ENCODE measurements at places on chromosomes 2 and 18.

DNA sequence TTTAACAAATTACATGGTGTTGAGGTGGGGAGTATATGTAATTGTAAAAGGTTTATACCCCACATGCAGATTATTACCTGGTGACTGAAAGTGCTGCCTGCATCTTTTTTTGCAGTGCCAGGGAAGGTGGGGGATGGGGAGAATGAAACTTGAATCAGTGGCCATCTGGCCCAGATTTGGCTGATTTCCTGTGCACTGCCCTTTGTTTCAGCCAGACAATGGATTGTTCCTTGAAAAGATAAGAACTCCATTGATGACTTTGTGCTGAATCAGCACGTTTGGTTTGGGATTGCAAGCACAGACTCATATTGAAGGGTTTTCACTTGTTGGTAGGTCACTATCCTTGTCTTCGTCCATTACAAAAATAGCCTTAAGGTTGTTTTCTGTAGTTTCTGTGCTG, 20.9 kb downstream of the GREB1L start:
- DNase-seq = no peak

DNA sequence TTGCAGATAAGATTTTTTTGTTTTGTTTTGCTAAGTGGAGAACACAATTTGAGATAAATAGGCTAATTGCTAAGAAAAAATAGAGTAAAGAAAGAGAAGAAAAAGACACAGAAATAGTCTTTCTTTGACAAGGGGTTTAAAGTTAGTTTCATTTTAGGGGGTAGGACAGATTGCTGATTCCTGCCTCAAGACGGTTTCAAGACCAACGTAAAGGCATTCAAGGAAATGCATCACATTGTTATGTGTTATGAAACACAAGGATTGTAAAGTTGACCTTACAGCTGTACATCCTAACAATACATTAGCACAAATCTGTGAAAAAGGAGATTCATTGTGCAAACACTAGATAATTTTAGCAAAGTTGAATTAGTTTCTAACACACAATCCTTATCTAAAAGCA, 22.7 kb upstream of the ETAA1 start:
- no peak for DNase-seq

DNA sequence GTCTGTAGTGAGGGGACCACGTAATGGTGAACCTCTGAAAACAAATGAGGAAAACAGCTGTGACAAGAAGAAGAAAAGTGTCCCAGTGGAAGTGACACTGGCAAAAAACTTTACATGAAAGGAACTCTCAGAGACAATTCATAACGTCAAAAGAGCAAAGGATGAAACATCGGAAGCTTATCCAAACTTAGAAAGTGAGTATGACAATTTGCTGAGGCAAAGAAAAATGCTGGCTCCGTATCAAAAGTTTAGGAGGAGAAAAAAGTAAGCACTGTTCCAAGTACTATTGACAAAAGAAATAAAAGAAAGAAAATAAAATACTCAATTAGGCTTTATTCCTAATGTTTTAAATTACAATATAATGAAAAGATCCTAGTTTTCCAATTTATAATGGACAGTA, 91.3 kb downstream of the NOL10 start:
- DNase-seq = no peak

DNA sequence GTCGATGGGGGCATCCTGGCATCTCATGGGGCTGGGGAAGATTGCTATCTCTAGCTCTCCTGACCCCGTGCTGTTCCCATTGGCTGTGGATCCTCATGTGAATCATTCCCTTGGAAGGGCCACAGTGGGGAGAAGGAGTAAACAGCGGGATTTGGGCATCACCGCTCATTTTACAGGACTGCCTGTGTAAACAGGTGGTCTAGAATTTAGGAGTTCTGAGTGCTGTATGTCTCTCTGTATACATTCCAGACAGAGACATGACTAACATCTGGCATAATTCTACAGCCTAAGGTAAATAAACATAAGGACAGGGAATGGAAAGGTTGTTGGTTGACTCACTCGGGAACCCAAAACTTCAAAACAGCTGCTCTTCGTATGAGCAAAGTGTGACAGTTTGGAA, 92.7 kb downstream of the COPS8 start:
- DNase-seq = no peak

GRCh38 chr2:96138179-96139145, at the start of gene ASTL:
Gene ASTL (minus strand): TSS chr2:96138502. CDS start chr2:96138436, 66 bp downstream.
- DNase-seq = peak; percentile 38

- no peak for DNase-seq
Observed at GRCh38 chr2:190938771-190939335, 58.2 kb downstream of the GLS start.

DNA sequence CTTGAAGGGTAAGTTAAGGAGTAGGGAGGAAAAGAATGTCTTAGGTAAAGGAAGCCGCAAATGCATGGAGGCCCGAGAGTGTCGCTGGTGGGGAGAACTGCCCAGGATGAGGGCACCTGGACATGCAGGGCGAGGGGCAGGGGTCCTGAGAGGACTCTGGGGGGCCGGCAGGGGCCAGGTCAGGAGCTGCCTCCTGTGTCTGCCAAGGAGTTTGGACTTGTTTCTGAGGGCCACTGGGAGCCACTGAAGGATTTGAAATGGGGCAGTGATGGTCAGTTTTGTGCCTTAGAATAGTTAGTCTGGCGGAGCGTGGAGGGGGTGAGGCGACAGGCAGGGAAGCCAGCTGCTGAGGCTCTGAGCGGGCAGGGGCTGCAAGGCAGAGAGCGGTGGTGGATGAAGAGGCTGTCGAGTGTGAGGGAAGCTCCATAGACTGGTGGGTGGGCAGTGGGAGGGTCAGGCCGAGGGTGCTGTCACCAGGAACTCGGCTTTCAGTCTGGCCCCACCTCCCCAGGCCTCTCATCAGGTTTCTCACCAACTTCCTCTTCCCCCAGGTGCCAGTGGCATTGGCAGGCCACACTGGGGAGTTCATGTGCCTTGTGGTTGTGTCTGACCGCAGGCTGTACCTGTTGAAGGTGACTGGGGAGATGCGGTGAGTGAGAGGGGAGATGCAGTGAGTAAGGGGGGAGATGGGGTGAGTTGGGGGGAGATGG, 14.7 kb upstream of the SLC4A3 start:
- DNase-seq = no peak

DNA sequence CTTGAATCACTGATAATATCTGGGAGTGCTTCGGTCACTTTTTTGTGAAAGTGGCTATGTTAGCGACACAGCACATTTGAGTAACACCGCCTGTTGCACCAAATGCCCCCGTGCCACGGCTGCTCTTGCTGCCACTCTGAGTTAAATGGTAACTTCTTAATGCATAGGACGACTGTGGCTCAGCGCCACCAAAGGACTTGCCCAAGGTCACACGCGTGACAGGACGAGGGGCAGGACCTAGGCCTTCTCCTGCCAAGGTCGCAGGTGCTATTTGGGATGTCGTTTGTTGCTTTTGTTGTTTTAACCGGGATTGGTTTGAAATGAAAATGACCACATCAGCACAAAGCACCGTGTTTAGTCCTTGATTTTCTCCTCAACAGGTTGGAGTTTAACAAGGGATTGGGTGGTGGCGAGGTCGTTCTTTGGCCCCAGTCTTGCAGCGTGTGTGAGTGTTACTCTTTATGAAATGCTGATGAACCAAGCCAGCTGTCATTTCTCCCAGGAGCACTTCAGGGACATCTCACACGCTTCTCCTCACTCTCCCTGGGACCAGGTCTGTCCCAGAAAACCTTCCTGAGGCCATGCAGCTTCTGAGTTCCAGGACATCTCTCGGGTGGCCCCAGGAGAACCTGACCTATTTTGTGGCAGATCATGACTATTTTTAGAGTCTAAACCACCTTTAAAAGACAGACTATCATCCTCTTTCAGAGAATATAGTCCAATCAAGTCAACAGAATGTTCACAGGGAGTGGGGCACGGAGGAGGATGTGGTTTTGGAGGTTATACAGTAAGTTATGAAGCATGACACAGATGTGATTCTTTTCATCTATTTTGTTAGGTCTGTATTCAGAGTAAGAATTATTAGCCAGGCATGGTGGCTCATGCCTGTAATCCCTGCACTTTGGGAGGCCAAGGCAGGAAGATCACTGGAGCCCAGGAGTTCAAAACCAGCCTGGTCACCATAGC, 49.9 kb downstream of the MTCL1 start:
- no peak for DNase-seq

DNA sequence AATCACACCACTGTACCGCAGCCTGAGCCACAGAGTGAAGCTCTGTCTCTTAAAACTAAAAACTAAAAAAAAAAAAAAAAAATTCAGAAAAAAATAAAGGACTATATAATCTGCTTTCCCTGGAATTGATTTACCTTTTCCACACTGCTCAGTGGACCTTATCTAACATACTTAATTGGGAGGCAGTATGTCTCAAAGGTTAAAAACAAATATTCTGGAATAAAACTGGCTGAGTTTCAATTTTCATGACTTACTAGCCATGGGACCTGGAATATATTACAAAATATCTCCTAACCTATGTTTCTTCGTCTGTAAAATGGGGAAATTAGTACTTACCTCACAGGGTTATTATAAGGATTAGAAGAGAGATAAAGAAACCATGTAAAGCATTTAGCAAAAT, 11.8 kb downstream of the NCKAP1 start:
- DNase-seq = no peak

DNA sequence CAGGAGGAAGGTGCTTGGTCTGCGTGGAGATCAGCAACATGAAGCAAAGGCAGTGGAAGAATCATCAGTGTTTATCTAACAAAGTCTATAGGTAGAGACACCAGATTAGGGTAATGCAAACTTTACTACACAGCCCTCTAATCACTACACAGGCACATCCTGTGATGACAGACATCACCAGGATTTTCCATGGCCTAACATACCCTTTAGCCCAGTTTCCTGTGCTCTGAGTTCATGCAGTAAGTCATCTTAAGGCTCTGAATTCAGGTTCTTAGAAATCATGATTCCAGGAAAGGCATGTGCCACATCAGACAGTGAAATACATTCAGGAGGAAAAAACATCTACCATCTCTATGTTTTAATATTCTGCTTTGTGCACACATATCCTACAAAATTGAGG, 708.5 kb upstream of the SLC8A1 start:
- no peak for DNase-seq

- DNase-seq = no peak
Observed at GRCh38 chr2:132901661-132902060, 231.7 kb upstream of the LYPD1 start.

- peak; percentile 52 for DNase-seq
Observed at GRCh38 chr2:121735518-121736074, 1.1 kb downstream of the NIFK start.

DNA sequence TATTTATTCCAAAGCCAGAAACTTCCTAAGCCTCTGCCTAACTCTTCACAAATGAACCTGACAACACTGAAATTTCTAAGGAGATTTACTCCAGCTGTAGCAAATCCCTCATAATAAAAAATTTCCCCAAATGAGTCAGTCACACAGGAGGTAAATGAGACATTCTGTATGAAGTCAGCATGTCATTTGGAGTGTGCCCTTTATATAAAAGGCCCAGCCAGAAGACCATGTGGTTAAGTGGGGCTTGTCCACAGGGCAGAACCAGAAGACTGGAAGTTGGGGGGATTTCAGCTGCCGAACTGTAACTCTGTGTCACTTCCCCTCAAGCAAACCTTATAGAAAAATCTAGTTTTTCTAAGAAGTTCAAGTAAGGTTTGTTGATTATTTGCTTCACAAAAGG, 30.2 kb downstream of the NRP2 start:
- DNase-seq = no peak

GRCh38 chr18:12768625-12769024, 65.8 kb downstream of the PSMG2 start:
- no peak for DNase-seq

DNA sequence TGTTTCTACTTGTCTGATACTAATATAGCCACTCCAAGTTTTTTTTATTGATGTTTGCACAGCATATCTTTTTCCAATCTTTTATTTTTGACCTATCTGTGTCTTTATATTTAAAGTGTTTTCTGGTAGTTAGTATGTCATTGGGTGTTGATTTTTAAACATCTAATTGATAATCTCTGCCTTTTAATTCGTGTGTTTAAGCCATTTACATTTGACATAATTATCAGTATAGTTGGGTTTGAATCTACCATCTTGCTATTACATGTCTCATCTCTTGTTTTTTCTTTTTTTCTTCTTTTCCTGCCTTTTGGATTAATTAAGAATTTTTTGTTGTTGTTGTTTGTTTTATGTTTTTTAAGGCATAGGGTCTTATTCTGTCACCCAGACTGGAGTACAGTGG, 44.2 kb downstream of the TAF1B start:
- no peak for DNase-seq

GRCh38 chr18:69981948-69982347, 34.3 kb upstream of the CD226 start:
- no peak for DNase-seq
